Astrocyte (in vitro differentiated cells and primary cell): ENCODE measurements at places on chromosomes 1 and 21. TPM values are rescaled to one million over a fixed set of nuclear protein-coding genes. Genes with fewer than 3 reads are reported as not detected.

- no peak for DNase-seq
Observed at GRCh38 chr1:87450615-87451209, 122.0 kb downstream of the LMO4 start.

SPRR2B gene
- total RNA-seq = not detected in 2 replicates

GRCh38 chr1:244047621-244048255 is 3.3 kb upstream of the ZBTB18 start:
- no peak for DNase-seq

- no peak for DNase-seq
Observed at GRCh38 chr1:58033311-58033710, 513.2 kb downstream of the OMA1 start.

DNASE2B gene
- total RNA-seq = not detected in 2 replicates

CD84 gene
- not detected in 2 replicates for total RNA-seq

DNA sequence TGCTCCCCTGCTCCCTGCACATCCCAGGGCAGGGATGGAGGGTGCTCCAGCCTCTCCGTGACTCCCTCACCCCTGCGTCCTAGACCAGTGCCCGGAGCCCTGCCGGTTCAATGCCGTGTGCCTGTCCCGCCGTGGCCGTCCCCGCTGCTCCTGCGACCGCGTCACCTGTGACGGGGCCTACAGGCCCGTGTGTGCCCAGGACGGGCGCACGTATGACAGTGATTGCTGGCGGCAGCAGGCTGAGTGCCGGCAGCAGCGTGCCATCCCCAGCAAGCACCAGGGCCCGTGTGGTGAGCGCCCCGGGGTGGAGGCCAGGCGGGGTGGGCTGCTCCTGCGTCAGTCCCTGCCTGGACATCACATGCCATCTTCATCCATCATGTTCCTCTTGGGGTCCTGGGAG is 22.0 kb downstream of the AGRN start:
- no peak for DNase-seq

- DNase-seq = peak; percentile 86
Observed at GRCh38 chr21:31117128-31117916, 79.0 kb upstream of the KRTAP19-8 start.

- DNase-seq = no peak
Observed at GRCh38 chr1:168220470-168220871, 5.3 kb upstream of the SFT2D2 start.

RXFP4 gene
- total RNA-seq = not detected in 2 replicates

- no peak for DNase-seq
Observed at GRCh38 chr1:33041026-33041425, 4.3 kb upstream of the AK2 start.

KRTAP13-2 gene
- total RNA-seq = not detected in 2 replicates

GRCh38 chr21:42834726-42835191 is 44.6 kb downstream of the WDR4 start:
- no peak for DNase-seq

DNA sequence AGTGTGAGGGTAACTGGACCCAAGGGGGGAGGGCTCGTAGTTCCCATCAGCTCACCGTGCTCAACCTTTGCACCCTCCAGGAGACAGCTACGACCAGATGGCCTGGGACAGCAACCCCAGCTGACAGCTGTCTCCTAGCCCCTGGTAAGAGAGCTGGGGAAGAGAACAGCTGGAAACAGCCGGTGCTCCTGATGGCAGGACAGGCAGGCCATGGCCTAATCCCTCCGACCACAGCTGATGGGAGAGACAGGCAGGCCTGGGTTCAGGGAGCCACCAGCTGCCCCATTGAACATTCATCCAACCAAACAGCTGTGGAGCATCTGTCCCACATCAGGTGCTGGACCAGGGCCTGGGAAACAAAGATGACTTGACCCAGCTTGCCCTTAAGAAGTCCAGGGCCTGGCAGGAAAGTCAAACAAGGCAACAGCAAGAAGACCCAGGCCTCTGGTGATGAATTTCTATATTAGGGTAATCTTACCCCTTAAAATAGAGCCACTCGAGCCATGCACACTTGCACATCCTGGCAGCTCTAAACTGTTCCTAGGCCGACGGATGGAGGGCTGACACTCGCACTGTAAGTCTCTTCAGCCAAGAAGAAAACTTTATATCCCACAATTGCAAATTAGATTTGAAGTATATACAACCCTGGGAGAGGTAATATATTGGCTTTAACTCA is 12.2 kb downstream of the OLFML2B start:
- DNase-seq = no peak

MFAP2 gene
- total RNA-seq = 121 and 132 TPM in 2 replicates

- DNase-seq = no peak
Observed at GRCh38 chr1:34744851-34745250, 10.0 kb upstream of the GJB5 start.

C4BPB gene
- total RNA-seq = 0.25 and 0.36 TPM in 2 replicates

MAN1C1 gene
- 0.86 and 1.6 TPM in 2 replicates for total RNA-seq

DNA sequence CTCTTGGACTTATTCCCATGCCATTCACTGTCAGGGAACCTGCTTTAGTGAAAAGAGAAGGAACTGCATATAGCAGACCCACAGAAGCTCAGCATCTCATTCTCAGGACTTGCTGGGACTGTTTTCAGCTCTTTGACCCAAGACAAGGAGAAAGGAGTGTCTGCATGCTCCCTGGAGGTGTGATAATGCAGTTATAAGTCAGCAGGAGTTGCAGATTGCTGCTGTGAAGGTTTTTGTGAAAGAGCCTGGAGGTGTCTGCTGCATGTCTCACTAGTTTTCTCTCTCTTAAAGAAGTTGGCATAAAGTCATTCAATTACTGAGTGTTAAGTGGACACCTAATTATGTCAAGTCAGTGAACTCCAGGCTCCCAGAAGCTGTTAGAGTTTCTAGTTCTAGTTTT is 343.4 kb downstream of the BRINP2 start:
- no peak for DNase-seq

DNA sequence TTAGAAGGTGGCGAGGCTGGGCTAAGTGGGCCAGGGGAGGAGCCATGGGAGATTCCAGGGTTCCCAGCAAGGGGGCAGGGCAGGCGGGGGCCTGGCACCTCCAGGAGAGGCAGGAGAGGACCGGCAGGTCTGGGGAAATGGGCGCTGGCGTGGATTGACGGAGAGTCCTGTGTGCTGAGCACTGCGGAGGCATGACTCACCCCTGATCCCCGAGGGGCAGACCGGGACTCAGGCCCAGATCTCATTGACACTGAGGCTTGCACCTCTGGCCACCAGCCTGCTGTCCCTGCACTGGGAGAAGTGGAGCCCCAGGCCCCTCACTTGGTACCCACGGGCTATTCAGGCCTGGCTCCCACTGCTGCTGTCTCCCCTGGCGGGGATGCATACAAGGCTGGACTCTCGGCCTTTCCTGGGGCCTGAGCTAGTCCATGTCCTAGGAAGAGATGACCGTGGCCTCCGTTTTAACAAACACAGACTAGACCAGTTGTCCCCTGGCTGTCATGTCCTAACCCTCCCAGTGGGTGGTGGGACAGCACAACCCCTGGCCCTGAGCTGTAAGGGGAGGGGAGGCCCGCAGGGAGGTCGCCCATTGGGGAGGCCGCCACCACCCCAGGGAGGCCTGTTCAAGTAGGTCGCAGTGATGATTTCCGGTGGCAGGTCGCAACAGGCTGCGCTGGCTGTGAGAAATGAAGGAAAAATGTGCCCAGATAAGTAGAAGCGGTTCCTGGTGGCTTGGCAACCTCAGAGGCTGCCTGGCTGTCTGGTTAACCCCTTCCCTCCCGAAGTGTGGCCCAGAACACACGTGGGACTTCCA is 39.7 kb downstream of the RIPK4 start:
- peak; percentile 73 for DNase-seq

DNA sequence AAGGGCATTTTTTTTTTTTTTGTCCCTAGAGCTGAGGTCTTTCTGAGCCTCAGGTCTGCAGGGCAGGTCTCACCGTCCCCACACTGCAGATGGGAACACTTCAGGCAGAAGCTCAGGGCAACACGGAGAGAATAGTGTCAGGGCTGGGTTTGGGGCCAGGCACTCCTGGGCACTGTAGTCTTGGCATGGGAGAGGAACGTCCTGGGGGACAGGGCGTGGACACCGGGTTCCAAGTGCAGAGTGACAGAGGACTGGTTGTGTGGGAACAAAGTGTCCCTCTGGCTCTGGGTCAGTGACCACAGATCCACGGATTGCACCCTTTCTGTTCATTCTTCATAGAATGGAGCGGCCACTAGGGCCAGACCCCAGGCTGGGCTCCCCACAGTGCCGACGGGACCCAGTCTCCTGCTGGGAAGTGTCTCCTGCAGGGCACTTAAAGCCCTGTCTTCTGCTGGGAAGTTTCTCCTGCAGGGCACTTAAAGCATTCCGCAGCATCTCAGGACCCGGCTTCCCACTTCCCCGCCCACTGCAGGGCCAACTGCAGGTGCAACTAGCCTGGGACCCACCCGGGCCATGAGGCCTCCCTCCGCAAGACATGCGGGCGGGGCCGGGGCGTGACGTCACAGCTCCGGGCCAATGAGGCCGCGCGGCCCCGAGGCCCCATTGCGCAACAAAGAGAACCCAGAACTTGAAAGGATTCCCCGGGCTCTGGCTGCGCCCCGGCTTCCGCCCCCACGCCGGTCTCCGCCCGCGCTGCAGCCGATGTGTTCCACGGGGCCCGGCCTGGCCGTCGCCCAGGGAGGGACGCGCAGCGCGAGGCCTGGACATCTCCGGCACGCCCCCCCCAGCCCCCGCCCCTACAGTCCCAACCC is 1.2 kb downstream of the GPR153 start:
- peak; percentile 47 for DNase-seq

MXRA8 gene
- total RNA-seq = 112 and 139 TPM in 2 replicates

GRCh38 chr1:204207136-204207616 is 6.6 kb downstream of the GOLT1A start:
- no peak for DNase-seq

TRIM46 gene
- total RNA-seq = 13.2 and 13.6 TPM in 2 replicates

TRIM17 gene
- 0.82 and 1.5 TPM in 2 replicates for total RNA-seq

DNA sequence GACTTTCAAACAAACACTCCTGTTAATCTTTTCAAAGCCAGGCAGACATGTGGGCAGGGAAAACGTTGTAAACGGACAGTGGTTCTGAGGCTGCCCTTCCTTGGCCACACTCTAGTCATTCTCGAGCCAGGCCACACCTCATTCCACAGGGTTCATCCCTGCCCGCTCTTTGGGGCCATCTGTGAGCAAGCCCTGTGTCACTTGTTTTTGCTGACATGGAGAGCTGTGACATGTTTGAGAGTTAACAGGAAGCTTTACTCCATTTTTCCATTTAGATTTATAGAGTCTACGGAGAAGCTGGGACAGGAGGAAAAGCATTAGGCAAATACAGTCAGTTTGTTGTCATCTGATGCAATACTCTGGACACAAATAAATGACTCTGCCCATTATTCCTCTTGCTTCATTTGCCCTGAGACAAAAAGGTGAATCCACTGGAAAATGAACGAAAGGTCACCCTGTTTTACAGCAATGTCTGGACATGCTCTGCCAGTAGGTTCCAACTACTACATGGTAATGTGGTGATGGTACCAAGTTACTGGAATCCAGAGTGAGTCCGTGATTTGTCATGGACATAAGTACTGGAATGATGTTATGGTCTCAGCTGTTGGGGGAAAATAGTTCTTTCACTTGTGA is 126.9 kb downstream of the CLIC6 start:
- DNase-seq = peak; percentile 78

CAMK2N1 gene
- total RNA-seq = 17.5 and 18.9 TPM in 2 replicates
